ENCODE measurements at places on chromosomes 12 and 14. TPM values are rescaled to one million over a fixed set of nuclear protein-coding genes. Genes with fewer than 3 reads are reported as not detected.

VEZT gene
- 41.2 TPM for polyA plus RNA-seq

CAPZA3 gene
- polyA plus RNA-seq: not detected

- no peak for DNase-seq
These were observed 210.8 kb downstream of the PCNX1 start for GRCh38 chr14:71117839-71118743.

NFE2 gene
- 0.25 TPM for polyA plus RNA-seq

GRCh38 chr12:50661300-50662115, 102.4 kb upstream of the ATF1 start:
- no peak for DNase-seq

GRCh38 chr14:68575426-68575825, 217.4 kb downstream of the ZFP36L1 start:
- no peak for DNase-seq

GRCh38 chr14:65361920-65362319, 50.6 kb upstream of the FUT8 start:
- DNase-seq: no peak

DNA sequence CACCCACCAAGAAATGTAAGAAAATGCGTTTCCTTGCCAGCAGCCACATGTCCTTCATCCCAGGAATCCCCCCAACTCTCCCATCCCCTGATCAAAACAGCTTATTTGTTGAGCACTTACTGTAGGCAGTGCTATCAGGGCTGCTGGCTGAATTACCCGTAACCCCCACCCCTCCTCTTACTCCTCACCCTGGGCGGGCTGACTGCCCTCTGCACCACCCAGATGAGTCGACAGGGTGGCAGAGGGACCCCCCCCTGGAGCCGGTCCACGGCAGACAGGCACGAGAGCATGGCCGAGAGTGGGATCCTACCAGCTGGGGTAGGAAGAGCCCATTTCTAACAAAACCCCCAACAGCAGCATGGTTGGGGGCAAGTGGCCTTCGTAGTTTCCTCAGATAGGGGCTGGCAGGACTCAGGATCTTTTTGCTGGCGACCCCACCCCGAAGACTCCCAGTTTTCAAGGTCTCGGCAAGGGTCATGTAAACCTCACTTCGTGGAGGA, 1.1 kb upstream of the RHOF start:
- peak; percentile 58 for DNase-seq

KRT5 gene
- not detected for polyA plus RNA-seq

DNA sequence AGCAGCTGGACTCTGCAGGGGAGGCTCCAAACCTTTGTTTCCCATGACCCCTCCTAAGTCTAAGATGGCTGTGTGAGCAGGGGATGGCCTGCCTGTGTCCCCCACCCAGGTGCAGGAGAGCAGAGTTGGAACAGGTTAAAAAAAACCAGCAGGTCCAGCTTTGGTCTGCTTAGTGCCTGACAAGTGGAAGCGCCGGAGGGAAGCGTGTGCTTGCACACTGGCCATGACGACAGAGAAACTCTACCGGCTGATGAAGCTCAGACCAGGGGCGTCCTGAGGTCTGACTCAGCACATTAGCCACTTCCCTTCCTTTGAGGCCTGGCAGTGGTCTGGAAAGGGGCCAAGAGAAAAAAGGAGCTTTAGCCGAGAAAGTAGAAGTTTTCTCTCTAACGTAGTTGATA, 280.1 kb downstream of the VRK1 start:
- peak; percentile 37 for DNase-seq

- DNase-seq: peak; percentile 85
These were observed 94.1 kb downstream of the SLC25A47 start for GRCh38 chr14:100416921-100417860.

DNA sequence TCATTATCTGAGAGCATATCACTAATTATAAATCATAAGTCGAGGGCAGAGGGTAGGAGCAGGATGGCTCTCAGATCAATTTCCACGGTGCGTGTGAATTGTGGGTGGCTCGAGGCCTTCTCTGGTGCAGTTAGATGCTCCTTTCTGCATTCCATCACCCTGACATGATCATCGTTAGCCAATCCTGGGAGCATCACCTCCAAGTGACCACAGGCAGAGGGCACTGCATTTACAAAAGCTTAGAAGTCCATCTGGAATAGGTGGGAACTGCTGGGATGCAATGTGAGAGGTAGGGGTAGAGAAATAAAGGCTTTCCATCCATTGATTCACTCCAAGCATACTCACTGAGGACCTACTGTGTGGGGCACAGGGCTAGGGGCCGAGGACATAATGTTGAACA, 538.2 kb upstream of the TBX3 start:
- DNase-seq: no peak

DNA sequence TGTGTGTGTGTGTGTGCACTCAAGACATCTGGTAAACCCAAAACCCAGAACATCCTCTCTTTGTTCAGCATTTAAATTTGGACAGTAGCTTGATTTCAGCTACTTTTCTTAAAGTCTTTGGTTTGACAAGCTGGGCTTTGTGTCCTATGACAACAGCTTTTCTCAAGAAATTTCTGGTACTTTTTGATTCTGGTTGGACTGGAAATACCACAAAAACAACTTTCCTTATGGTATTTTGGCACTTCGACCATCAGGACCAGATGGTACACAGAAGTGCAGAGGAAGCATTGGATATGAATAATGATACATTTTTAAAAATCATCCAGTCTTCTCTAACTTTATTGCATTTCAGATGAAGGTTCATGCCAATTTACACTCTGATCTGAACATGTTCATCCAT, 286.6 kb upstream of the FLRT2 start:
- no peak for DNase-seq

DNA sequence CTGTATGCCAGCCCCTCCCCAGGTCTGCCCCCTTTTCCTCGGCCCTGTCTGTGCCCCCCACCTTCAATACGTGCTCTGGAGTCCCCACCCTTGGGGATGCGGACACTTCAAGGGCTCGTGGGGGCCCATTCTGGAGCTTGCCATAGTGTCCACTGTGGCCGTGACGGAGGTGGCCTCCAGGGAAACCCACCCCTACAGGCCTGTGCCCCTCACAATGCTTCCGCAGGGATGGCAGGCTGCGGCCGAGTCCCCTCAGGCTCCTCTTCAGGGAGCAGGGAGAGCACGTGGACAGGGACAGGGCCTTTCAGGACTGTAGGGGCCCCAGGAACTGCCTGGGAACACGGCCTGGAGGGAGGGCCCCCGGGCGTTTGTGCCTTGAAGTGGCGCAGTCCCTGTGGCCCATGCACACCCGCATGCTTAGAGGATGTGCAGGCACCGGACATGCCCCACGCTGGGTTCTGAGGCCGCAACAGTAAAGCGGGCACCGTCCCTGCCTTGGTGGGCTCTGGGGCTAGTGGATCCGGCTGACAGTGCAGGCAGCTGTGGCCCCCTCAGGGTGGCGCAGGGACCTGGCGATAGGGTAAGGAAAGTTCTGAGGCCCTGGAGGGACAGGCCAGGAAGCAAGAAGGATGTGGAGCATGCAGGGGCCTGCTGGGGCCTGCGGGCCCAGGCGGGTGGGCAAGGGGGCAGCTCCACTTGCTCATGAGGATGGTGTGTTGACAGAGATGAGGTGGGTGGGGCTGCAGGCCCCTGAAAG, 209.0 kb upstream of the RTL1 start:
- peak; percentile 20 for DNase-seq

TOMM20L gene
- not detected for polyA plus RNA-seq

IL31 gene
- not detected for polyA plus RNA-seq

AHNAK2 gene
- 33.5 TPM for polyA plus RNA-seq

DNA sequence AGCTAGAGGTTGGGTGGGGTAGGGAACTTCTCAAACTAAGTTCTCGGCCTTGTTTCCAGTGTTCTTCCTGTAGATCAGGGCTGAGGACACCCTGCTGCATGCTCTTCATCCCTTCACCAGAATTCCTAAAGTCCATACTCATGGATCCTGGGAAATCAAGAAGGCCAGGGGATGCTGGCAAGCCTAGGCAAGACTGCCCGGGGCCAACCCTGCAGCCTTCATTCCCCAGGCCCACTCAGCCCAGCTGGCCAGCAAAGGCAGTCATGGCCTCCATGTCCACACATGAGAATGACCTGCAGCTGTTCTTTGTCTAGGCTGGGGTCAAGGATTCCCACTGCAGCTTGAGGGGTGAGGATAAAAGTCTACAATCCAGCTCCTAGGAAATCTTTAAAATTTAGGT, 109.3 kb upstream of the ETV6 start:
- no peak for DNase-seq

DNA sequence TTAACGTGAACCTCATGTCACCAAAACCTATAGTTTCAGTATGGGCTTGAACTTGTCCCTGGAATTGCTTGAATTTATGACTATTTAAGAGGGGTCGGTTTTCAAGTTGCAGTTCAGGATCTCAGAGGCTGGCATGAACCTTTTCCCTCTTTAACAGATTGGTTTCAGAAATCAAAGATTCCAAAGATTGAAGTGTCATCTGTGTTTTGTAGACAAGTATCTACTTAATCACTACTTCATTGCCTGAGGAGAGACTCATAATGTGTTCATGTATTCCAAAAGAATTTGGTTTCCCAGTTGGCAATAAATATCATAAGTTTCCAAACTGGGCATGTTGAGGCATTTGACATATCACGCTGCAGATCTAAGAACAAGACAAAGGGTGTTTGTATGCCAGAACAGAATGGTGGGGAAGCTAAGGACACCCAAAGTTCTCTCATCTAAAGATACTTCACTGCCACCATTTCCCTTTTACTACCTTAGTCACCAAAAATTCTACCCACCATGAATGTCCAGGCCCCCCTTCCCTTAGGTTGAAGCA, 199.5 kb downstream of the NUAK1 start:
- DNase-seq: no peak

- no peak for DNase-seq
These were observed 87.9 kb upstream of the AVPR1A start for GRCh38 chr12:63238892-63239291.

GALNT4 gene
- 1.4 TPM for polyA plus RNA-seq

RASSF9 gene
- polyA plus RNA-seq: 0.32 TPM

- no peak for DNase-seq
These were observed 121.8 kb downstream of the NRXN3 start for GRCh38 chr14:78292003-78292402.

CMKLR1 gene
- polyA plus RNA-seq: 0.31 TPM

BATF gene
- polyA plus RNA-seq: not detected

KRT2 gene
- polyA plus RNA-seq: not detected

NPFF gene
- not detected for polyA plus RNA-seq

GPR68 gene
- 0.62 TPM for polyA plus RNA-seq

- DNase-seq: no peak
These were observed 2.2 kb downstream of the KRT80 start for GRCh38 chr12:52189376-52190174.

- DNase-seq: no peak
These were observed 68.0 kb downstream of the MED13L start for GRCh38 chr12:116209503-116209902.

ETV6 gene
- polyA plus RNA-seq: 4.0 TPM

GRCh38 chr14:60220084-60220483, 28.9 kb upstream of the PPM1A start:
- DNase-seq: no peak

DNA sequence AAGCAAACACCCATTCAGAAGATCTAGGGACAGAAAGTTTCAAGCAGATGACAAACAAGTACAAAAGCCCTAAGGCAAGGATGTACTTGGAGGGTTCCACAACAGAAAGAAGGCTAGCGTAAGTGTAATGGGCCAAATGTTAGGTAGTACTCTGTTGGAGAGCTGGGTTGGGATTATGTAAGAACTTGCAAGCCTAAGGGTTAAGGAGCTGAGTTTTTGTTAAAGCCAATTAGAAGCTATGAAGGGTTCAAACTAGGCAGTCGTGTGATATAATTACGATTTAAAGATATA, 41.4 kb downstream of the HECTD1 start:
- DNase-seq: no peak

PKP2 gene
- polyA plus RNA-seq: 0.06 TPM

Data from SK-N-SH (cell line).